Pons (tissue), 1 donor: ENCODE measurements at places on chromosomes 11 and 22.

GRCh38 chr22:48888466-48889208 is 939.0 kb downstream of the BRD1 start:
- no peak for DNase-seq

- no peak for DNase-seq
Observed at GRCh38 chr11:48093323-48093722, 113.0 kb downstream of the PTPRJ start.

GRCh38 chr11:70089631-70090030 is 11.5 kb downstream of the ANO1 start:
- no peak for DNase-seq

GRCh38 chr11:102449651-102450570 is 2.7 kb downstream of the TMEM123 start:
- DNase-seq: peak; percentile 67

DNA sequence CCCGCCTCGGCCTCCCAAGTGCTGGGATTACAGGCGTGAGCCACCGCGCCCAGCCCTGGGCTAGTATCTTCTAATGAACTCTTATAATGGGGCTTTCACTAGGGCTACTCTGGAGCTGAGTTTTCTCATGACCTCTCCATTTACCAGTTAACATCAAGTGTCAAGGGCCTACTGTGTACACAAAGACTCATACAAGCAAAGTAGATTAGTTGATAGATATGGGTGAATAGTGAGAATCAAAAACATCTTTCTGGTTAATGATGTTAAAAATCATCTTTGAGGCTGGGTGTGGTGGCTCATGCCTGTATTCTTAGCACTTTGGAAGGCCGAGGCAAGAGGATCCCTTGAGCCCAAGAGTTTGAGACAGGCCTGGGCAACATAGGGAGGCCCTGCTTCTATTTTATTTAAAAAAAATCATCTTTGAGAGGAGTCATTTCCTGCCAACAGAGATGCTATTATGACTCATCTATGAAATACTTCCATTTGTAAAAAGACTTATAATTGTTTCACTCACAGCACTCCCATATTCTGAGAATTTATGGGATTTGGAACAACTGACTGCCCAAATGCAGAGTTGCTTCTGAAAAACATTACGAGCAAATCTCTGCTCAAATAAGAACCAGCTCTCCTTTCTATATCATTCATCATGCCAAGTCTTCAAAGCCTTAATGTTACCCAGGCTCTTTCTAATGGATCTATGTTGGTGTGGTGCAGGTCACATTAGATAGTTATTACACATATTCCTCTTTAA is 57.0 kb downstream of the GDPD4 start:
- no peak for DNase-seq

GRCh38 chr11:58994171-58994570 is 54.9 kb downstream of the GLYATL1 start:
- DNase-seq: no peak

- no peak for DNase-seq
Observed at GRCh38 chr11:45384711-45385241, 98.6 kb upstream of the SYT13 start.

DNA sequence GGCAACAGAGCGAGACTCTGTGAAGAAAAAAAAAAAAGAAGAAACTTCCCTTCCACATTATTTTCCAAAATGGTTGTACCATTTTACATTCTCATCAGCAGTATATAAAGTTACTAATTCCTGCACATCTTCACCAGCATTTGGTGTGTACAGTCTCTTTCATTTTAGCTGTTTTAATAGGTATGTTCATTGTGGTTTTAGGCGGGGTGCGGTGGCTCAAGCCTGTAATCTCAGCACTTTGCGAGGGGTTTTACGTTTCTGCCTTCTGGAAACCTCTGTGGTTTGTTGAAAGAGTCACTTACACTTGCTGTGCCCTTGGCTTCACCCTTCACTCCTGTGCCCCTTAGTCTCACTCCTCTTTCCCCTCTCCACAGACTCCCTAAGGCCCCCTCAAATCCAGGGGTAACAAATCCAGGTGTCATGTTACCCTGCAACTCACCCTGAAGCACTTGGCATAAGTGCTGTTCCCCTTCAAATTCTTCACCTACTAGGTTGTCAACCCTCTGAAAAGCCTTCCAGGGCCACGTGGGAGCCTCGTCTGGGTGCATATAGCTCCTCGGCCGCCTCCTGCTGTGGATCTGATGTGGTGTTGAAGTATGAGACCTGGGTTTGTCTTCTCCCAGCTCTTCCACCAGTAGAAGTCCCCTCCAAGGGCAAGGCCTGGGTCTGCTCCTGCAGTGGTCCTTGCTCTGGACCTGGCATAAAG is 20.8 kb downstream of the TOB2 start:
- DNase-seq: no peak

DNA sequence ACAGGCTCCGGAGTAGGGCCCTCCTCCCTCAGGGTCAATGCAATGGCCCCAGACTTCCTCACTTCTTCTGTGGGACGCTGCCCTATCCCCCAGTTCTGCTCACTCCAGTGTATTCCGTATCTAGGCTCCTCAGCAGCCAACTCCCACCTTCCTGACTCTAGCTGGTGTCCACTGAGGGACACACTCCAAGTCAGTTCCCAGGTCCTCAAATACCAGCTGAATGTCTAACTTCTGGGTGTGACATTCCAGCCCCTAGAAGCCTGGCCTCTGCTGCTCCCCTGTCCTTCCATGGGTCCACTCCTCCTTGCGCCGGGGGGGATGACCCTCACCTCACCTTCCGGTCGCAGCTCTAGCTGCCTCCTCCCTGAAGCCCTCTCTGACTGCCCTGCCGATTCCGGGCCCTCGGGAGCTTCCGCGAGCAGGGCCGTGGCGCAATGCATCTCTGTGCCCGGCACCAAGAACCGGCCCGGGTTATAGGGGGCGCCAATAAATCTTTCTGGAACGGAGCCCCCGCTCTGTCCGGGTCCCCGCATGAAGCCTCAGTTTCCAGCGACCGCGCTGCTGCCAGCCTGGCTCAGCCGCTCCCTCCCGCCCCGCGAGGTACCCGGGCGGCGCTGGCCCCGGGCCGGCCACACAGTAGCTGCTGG is 15.4 kb downstream of the BAD start:
- peak; percentile 25 for DNase-seq

DNA sequence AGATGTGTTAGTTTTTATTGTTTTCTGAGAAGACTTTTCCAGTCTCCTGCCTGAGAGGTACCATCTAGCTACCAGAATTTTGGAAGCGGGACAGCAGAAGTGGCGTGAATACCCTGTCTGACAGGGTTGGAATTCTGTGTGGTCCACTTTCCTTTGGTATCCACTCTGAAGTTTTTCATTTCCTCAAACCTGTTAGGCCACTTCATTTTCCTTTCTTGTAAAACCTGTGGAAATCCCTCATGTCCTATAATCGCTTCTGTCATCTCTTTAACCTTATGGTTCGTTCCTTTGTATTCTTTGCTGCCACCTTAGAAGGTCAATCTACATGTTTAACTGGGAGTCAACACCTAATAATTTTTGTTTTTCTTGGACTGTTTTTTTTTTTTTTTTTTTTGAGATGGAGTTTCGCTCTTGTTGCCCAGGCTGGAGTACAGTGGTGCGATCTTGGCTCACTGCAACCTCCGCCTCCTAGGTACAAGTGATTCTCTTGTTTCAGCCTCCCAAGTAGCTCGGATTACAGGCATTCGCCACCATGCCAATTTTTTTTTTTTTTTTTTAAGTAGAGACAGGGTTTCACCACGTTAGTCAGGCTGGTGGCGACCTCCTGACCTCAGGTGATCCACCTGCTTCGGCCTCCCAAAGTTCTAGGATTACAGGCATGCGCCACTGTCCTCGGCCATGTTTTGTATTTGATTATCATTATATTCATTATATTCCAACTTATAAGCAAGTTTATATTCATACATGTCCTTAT is 7.1 kb downstream of the SFI1 start:
- DNase-seq: no peak

DNA sequence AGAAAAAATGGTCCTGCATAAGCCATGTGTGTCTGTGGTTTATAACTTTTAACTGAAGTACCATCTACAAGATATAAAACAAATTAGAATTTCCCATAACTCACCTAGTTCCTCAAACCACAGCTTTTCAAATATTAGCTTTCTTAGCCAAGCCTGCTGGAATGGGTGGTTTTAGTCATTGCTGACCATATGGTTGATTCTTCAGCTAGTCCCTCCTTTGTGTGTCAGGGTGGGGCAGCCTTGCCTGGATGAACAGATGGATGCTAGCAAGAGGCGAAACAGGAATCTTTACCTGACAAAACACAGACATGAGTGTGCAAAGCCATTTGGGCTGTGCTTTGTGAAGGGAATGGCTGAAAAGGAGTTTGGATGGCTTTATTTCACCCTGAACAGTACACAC is 6.9 kb upstream of the B3GNT6 start:
- no peak for DNase-seq

GRCh38 chr11:64285885-64286800 is 495 bp downstream of the GPR137 start:
- no peak for DNase-seq

- peak; percentile 46 for DNase-seq
Observed at GRCh38 chr11:118142809-118143208, 9.8 kb downstream of the SCN4B start.

- no peak for DNase-seq
Observed at GRCh38 chr22:19797086-19798002, 36.8 kb downstream of the TBX1 start.

DNA sequence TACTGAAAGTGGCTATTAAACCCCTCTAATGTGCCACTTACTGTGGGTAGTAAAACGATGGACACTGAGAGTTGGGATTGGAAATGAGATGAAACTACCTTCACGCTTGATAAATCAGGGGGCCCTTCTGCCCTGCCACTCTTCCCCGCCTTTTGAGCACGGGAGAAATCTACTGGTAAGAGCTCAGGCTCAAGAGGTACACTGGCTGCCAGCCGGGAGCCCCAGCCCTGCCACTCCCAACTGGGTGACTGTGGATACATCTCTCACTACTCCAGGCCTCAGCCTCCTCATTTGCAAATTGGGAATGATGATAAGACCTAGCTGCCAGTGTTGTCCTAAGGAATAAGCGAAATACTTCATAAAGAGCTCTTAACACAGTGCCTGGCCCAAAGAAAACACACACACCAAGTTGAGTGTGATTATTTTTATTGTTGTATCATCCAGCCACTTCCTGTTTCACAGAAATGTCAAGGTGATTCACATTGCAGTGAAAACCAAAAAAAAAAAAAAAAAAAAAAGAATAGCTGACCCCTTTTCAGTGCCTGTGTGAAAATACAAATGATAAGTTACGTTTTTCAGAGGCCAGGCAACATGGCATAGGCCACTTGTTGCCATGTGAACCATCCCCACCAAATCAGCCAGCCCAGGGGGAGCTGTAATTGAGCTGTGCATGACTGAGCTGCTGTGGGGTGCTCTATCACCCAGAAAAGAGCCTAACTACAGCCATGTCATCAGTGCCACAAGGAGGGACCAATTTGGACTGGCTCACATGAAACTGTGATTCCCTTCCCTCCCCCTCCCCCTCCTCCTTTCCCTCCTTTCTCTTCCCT is 4.4 kb upstream of the ZNRD2 start:
- no peak for DNase-seq

- DNase-seq: no peak
Observed at GRCh38 chr11:28108958-28109357, 770 bp downstream of the METTL15 start.

- no peak for DNase-seq
Observed at GRCh38 chr11:47147250-47147649, 29.4 kb downstream of the ARFGAP2 start.
